NCI-H146 (cell line): ENCODE measurements at places on chromosomes 3 and 15.

GRCh38 chr3:22971497-22971896 lies 231.6 kb upstream of the UBE2E2 start:
- no peak for DNase-seq

- no peak for DNase-seq
These were observed 79.6 kb downstream of the CGNL1 start for GRCh38 chr15:57455929-57456328.

GRCh38 chr15:35911052-35911777 lies 365.2 kb upstream of the DPH6 start:
- no peak for DNase-seq

DNA sequence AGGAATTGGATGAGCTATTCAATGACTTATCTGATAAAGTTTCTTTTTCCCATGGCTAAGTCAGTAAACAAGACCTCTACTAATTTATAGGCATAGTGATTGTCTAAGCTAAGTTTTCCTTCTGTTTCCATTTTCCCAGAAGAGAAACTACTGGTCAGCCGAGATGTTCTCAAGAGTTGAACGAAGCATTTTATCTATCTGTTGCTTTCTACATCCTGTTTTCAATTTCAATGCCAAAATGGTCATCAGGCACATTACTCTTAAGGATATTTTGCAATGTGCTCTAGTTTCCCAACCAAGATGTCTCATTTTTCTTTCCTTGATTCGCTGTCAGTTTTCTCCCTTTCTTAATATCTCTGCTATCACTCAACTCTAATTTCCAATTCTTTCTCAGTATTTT lies 228.7 kb downstream of the MBNL1 start:
- no peak for DNase-seq

- DNase-seq, result peak; percentile 84
These were observed 643 bp downstream of the ABCC5 start for GRCh38 chr3:184016811-184017671.

DNA sequence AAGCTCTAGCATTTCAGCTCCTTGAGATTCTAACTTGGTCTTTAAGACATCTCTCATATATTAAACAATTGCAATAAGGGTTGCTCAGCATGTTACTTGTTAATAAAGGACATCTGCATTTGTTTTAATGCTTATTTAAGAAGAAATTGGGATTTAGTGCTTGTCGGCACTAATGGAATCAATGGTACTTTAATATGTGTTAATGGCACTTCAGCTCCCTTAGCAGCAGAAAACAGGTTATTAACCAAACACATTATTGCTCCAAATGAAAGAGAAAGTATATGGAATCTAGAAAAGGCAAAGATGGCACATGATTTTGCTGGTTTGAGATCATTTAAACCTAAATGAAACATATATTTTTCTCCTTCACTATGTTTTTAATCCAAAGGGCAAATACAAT lies 137.3 kb upstream of the GOLIM4 start:
- DNase-seq, result no peak

DNA sequence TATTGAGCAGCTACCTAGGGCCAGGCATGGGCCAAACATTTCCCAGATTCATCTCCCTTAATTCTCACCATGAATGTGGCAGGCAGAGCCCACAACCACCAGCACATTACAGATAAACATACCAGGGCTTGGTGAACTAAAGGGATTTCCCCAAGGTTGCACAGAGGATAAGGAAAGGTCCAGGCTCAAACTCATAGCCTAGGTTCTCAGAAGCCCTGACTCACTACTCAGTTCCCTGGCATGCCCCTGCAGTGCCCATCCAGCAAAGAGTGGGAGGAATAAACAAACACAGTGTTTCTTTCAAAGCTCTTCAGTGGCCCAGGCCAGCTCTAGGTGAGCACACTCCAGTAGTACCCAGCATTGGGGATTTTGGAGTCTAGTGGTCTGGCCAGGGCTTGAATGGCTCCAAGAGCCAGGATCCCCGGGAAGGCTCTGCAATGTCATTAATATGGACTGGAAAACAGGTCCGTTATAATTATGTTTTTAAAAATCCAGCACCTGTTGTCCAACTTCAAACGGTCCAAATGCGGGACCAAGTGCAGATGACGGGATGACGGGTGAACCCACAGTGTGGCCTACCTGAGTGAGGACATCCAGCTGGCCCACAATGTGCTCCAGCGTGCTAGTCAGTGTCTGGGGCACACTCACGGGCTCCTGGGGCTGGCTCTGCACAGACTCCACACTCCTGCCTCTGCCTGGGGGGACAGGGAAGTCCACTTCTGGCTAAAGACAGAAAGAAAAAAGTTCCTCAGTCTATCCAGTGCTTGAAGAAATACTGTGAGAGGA lies 39.8 kb upstream of the DUSP7 start:
- no peak for DNase-seq

DNA sequence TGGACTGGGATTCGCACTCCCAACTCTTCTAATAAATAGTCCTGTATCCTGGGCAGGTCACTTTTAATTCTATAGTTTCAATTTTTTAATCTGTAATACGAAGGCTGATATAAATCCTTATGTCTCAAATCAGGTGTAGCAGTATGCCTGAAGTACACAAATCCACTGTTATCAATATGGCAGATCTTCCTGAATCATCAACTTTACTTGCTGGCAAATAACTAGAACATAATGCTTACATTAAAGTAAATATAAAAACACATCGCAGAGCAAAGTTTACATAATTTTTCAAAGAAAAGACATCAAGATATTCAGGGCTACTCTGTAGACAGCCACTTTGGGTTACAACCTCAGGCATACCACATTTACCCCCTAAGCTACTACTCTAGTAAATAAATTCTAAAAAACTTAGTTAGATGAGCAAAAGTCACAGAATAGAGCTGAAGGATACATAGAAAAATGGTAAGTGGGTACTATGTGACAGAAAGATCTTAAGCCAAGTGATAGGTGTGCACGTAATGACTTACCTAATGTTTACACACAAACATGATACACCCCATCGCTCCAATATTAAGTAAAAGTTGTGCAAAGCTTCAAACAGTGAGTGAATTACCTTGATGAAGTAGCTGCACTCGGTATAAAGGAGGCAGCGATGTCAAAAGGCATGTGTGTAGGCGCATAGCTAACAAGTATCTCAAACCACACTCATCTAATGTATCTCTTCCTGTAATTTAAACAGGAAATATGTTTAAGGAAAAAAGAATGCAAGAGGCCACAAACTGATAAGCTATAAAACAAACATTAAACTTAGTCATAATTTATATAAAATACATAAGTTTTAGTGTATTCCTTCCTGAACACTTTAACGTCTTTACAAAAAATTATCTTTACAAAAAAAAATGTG lies 127.9 kb downstream of the DMXL2 start:
- no peak for DNase-seq

DNA sequence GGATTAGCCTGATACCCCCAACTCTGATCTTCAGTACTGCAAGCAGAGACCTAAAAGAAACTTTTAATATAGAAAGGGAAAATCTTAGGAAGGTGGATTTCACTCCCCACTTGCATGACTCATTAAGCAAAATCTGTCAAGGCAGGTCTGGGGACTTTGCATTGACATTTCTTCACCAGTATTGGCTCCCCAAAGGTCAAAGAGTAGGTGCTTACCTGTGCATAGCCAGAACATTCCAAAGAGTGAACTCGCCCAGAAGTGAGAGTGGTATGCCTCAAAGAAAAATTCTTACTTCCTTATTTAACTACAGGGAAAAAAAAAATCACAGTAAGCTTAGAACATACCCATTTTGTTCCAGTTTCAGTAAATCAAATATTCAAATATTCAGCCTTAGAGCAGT lies 140.9 kb upstream of the TP63 start:
- no peak for DNase-seq

GRCh38 chr3:129606636-129607390 lies at the start of gene PLXND1:
TSS of gene PLXND1 (minus strand) at chr3:129606676. CDS start at chr3:129606639, 37 bp downstream.
- DNase-seq, result peak; percentile 85

DNA sequence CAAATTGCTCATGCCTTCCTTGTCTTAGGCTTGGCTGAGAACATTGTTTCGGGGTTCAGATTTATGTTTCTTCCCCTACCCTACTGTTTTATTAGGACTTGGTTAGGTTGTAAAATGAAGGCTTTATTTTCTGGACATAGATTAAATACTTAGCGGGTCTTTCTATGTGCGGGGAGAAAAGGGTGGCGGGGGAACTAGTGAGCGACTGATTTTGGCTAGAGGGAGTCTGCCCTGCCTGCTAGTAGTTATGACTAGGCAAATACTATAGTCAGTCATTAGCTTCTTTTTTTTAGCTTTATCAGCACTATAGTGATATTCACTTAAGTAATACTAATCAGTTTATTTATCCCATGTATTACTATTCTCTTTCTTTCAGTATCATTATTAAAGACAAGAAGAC lies 3.6 kb downstream of the CADM2 start:
- DNase-seq, result no peak

DNA sequence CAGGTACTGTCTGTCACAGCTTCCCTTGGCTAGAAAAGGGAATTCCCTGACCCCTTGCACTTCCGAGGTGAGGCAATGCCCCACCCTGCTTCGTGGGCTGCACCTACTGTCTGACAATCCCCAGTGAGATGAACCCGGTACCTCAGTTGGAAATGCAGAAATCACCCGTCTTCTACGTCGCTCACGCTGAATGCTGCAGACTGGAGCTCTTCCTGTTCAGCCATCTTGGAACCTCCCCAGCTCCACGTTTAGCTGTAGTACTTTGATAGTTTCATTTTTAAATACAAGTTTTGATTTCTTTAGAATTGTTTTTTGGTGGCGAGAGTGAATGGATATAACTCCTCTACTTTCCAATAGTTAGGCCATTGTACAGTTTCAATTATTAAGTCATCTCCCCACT lies 17.8 kb upstream of the HDGFL3 start:
- DNase-seq, result no peak

DNA sequence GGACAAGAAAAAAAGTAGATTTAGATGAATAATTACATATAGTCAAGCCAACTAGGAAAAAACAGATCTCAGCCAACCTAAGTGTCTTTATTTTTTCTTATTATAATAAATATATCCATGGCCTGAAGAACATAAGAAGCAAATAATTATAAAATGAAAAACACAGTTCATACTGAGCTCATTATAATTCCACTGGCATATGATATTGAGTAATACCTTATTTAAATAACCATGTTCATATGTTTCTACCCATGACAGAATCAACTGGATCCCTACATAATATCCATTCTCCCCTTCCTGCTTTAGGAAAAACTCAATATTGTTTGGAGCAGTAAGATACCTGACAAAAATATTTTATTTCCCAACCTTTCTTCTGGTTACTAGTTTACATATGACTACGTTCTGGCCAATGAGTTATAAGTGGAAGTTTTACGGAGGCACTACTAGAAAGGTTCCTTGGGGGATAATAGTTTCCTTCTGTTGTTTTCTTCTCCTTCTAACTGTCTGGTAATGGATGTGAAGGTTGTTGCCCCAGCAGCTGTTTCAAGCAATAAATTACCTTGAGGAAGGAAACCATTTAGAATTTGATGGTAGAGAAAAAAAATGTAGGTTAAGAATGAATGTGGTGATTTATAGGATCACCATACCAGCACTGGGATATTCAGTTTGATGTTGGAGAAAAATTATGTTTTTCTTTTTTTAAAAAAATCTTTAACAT lies 184.1 kb upstream of the MBNL1 start:
- no peak for DNase-seq

GRCh38 chr15:47422881-47423665 lies 294.2 kb upstream of the SEMA6D start:
- no peak for DNase-seq

GRCh38 chr15:78207110-78207458 lies 27.3 kb downstream of the ACSBG1 start:
- DNase-seq, result no peak

- DNase-seq, result no peak
These were observed 44.8 kb upstream of the HES1 start for GRCh38 chr3:194091141-194091540.

DNA sequence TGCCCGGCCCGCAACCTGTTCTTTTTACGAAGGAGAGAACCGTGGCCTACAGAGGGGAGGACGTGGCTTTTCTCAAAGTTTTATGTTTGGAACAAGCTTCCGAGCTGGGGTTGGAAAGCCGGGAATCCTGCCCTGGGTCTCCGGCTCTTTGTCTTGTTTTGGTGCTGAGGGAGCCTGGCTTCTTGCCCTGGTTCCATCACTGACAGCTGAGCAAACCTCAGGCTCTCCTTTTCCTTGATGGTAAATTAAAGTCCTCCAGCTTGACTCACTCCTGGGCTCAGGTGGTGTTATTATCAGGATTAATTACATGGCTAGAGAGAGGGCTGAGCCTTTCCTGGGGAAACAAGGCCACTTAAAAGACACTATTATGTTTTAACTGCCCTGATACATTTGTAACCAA lies 289.5 kb upstream of the RGMA start:
- peak; percentile 83 for DNase-seq

- DNase-seq, result no peak
These were observed 10.1 kb downstream of the CRTC3 start for GRCh38 chr15:90539789-90540188.

GRCh38 chr3:13888576-13888975 lies 8.7 kb upstream of the WNT7A start:
- DNase-seq, result no peak

GRCh38 chr15:101437209-101437608 lies 52.3 kb downstream of the PCSK6 start:
- no peak for DNase-seq

DNA sequence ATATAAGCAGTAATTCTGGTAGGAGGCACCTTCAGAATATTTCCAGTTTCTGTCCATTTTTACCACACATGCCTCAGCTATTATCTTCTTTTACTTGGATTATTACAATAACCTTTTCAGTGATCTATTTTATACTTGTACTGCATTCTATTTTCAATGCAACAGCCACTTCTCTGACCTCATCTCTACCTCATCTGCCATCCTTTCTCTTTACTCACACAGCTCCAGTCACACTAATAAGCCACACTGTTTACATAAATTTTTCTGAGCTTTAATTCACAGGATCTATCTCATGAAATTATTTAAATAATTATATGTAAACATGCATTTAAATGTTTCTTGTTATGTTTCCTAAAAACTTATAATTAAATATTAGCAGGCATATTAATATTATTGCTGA lies 47.3 kb upstream of the BCHE start:
- peak; percentile 20 for DNase-seq

DNA sequence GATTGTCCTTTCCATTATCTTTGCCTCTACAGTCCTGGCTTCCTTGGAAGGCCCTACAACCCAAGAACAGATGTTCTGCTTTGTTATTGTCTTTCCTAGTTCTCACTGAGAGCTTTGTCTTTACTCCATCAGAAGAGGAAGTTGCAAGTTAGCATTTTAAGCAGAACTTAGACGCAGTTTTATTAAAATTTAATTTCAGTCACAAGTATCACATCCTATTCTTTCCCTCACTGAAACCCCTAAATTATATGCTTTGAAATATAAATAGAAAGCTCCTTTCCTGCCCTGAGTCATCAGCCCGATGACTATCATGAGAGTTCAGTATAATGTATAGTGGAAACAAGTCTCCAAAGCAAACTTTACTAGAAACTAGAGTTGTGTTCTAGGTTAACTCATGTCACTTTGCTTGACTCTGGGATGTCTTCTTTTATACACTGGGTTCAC lies 291.2 kb upstream of the RBMS3 start:
- DNase-seq, result no peak

GRCh38 chr3:126376444-126376843 lies 18.3 kb upstream of the CFAP100 start:
- DNase-seq, result no peak

GRCh38 chr15:68663526-68663925 lies 84.7 kb downstream of the CORO2B start:
- DNase-seq, result no peak

- DNase-seq, result no peak
These were observed 492.6 kb downstream of the SQOR start for GRCh38 chr15:46127361-46127874.

GRCh38 chr3:81699536-81700320 lies 61.7 kb downstream of the GBE1 start:
- DNase-seq, result no peak

- no peak for DNase-seq
These were observed 74.1 kb downstream of the MSL2 start for GRCh38 chr3:136122006-136122405.
